ENCODE measurements at places on chromosomes 2 and 18.

DNA sequence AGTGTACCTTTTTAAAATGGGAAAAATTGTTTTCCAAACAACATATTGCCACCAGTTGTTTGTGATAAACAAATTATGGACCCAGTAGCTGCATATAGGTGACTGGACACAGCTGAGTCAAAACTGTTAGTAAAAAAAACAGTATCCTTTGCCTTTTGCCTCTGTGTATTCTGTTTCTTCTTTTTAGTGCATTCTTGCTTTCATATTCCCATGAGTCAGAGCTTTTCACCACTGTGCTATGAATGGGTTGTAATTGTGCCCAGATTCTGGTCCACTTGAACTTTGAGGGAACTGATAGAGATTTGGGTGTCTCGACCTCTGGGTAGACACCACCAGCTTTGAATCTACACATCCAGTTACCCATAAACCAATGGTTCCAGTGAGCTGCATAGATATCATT lies 1441.9 kb upstream of the ZEB2 start:
- peak; percentile 9 for DNase-seq

- no peak for DNase-seq
Measured at GRCh38 chr2:67792191-67792590, 270.6 kb downstream of the C1D start.

- no peak for DNase-seq
Measured at GRCh38 chr2:232341739-232342126, 36.8 kb upstream of the ALPP start.

- peak; percentile 99 for DNase-seq
Measured at GRCh38 chr2:109447251-109447661, 166.5 kb downstream of the SEPTIN10 start.

- DNase-seq, result no peak
Measured at GRCh38 chr2:3557639-3558204, 411 bp downstream of the RNASEH1 start.

GRCh38 chr2:230697676-230698075 lies 15.0 kb upstream of the CAB39 start:
- no peak for DNase-seq

GRCh38 chr2:204950695-204951346 lies 405.5 kb downstream of the PARD3B start:
- DNase-seq, result peak; percentile 81

GRCh38 chr2:27078267-27079194 lies at the start of gene EMILIN1:
EMILIN1 (plus strand) TSS chr2:27078615; CDS start chr2:27079066, 451 bp downstream.
- DNase-seq, result peak; percentile 97

DNA sequence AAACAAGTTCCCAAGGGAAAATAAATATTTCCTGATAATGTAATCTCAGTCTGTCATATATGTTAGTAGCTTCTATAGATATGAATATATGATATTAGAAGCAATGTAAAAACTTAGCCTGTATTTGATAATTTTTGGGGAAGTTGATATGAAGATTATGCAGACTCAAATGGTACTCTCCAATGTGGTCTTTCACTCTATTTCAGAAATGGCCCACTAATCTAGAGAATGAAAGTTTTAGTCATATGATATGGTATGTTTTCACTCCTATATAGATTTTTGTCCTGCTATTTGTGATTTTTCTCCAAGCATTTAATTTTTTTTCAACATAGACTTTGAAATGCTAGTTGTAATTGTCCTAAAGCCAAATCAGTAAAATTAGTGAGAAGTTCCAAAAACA lies 236.7 kb upstream of the BOD1L2 start:
- no peak for DNase-seq

DNA sequence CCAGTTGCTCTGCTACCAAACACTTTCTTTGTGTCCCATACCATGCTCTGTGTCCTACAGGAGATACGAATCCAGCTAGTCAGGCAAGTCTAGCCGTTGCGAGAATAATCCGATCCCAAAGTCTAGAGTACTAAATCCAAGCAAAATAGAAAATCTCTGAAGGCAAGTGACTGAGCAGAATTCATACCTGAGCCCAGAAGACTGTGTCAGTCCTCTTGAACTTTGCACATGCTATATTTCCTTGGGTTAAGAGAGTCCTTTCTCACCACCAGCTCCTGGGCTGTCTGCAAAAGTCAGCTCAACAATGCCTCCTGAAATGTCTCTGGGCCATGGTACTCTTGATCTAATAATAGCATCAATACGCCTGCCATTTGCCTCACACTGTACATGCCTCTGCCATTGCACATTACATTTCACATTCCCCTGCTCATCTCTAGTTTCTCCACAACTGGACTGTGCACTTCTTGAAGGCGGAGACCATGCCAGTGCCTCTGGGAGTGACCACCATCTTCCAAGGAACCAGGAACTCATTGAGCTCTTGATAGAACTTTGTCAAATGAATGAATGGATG lies 265.8 kb upstream of the ID2 start:
- peak; percentile 24 for DNase-seq

GRCh38 chr2:240925191-240925567 lies 19.0 kb downstream of the CROCC2 start:
- DNase-seq, result no peak

DNA sequence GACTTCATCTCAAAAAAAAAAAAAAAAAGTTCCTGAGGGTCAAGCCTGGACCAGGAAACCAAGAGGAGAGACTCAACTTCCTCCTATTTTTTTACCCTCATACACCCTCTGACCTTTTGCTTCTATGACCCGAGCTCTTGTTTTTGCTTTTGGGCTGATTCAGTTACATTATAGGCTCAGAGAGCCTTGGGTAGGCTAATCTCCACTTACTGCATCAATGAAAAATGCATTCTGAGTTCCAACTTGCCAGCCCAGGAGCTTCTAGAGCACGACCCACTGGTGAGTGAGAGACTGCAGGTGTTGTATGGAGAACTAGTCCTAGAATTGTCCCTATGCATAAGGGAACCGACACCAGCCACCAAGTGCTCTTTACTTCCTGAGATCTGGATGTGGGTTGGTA lies 91.1 kb downstream of the CABLES1 start:
- DNase-seq, result peak; percentile 34
